ENCODE measurements at places on chromosomes 2 and 18.

DNA sequence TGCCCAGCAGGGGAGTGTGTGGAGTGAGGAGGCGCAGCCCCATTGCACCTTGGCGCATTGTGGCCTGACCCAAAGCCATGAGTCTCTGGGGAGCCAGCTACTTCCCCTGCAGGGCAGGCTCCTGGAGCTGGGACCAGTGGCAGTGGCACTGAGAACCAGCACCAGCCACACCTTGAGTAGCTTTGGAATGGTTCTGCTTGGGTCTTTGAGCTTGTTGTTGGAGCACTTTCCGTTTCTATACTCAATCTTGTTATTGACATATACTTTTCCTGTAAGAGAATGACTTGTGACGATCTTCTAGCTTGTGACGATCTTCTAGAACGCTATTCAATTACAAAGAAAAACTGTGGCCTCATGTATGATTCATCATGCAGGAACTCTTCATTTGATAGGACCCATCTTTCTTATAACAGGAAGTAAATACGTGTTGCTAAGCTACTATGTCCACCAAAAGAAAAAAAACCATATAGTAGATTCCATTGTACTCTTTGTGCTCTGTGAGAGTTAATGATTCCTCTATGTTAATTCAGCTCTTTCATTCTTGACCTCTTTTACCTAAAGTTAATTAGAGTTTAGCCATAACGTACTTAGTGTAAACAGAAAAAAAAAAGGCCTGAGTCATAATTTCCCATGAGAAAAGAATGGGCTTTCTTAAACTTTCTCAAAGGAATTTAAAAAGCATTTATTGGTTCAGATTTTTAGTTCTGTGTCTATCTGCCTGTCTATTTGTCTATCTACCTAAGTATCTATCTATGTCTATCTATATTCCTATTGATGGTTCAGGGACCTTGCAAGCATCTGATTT lies 113.1 kb downstream of the GATA6 start:
- peak; percentile 40 for DNase-seq

DNA sequence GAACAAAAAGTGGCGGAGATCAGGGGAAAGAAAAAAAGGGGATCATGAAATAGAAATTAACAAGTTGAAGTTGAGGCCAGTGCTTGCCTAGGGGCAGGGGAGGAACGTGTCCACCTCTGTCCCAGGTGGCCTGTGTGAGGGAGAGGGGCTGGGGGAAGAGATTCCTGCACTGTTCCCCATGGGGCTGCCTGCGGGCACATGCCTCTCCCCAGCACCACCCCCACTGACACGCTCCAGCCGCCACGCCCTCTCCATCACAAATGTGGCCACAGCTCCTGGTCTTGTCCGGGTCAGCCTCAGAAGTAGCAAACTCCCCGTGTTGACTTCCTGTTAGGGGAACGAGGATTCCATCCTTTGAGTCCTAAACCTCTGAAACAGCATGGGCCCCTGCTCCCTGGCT lies 161.2 kb downstream of the GLI2 start:
- DNase-seq, result no peak

- DNase-seq, result no peak
Measured at GRCh38 chr2:71498261-71498701, 44.9 kb downstream of the DYSF start.

DNA sequence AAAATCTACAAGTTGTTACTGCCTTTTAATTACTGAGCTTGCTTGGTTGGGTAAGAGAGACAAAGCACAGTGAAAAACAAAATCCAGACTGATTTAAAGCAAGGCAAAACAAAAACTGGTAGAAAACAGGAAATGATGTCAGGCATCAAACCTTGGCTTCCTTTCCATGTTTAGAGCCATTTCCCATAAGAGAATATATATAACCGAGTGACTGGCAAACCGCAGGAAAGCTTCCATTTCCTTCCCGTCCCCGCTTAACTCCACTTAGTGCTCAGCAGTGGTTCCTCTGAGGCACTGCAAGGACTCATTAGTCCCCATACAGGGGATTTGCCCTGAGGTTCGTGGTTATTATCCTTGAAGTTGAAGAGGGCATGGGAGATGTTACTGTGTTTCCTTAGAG lies 446.3 kb downstream of the LPIN1 start:
- DNase-seq, result no peak

DNA sequence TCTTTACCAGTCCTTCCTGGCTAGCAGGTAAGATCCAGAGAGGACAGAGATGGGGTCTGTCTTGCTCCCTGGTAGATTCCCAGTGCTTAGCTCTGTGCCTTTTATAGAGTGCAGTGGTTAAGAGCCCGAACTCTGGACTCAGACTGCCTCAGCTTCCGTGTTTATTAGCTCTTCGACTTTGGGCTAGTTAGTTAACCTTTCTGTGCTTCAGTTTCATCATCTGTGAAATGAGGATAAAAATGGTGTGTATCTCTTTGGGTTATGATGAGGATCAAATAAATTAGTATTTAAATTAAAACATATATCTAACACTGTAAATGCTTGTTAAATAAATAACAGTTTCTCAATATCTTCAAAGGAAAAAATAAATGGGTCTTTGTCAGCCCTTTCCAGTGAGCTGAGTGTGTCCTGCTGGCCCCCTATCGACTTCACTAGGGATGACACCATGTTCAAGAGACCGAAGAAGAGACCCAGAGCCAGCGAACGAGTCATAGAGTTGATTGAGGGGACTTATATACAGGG lies 38.2 kb downstream of the CERS6 start:
- DNase-seq, result no peak

GRCh38 chr2:229270551-229271410 lies at the start of gene PID1:
TSS of gene PID1 (minus strand) at chr2:229271287. CDS start at chr2:229271043, 244 bp downstream.
- no peak for DNase-seq

DNA sequence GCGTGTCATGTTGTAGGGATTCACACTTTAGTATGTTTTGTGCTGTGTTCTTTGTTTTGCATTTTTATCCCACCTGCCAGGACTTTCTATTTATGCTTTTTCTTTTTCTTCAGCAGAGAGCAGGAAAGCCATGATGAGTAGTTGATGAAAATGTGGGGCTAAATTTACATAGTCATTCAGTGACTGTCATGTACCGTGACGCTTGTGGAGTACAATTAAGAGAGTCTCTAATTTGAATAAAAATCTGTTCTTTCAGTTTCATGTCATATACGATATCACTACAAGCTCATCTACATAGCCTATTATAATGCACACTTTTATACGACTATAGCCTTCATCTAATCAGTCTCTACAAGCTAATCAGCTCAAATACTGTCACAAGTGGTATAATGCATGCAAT lies 112.7 kb upstream of the SPATS2L start:
- no peak for DNase-seq

DNA sequence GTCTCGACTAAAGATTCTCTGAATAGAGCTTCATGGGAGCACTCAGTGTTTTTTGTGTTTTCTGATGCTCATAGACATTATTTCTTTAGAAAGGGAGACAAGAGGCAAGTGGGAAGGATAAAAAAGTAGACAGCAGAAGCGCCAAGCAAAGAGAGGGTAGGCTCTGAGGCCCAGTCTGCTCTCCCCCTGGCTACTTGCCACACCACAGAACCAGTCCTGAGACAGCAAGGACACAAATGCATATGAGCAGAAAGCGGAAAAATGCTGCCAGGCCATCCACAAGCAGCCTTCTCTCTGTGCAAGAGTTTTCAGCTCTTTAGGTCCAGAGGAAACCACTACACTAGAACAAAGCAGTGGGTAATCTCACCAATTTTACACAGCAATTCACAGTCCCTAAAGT lies 285.4 kb downstream of the ZNF521 start:
- no peak for DNase-seq

- DNase-seq, result no peak
Measured at GRCh38 chr2:112639936-112640335, 5.8 kb upstream of the SLC20A1 start.

- no peak for DNase-seq
Measured at GRCh38 chr18:21085579-21086166, 25.9 kb downstream of the ROCK1 start.

- no peak for DNase-seq
Measured at GRCh38 chr2:195458936-195459335, 198.1 kb upstream of the SLC39A10 start.
